Stimulated activated CD8-positive, alpha-beta memory T cell treated with anti-CD3 and anti-CD28 coated beads, Interleukin-15, amount 100 ng/mL, for 1 hour (primary cell): ENCODE measurements at places on chromosomes 12 and 14.

DNA sequence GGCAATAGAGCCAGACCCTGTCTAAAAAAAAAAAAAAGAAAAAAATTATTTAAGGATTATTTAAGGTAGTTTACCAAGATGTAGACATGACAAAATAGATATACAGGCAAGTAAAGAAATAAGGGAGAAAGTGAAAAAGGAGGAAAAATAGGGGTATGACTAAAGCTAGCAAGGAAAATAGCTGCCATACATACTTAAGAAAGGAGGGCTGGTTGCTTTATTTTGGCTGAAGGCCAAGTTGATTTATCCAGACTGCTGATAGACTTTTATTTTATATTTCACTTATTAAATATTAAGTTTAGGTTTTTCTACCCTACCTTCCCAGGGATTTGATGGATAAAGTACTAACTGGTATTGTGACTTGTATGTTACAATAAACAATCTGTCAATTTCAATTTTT lies 8.3 kb upstream of the AEBP2 start:
- DNase-seq = no peak

GRCh38 chr14:89911010-89911919 lies 43.3 kb downstream of the EFCAB11 start:
- no peak for DNase-seq

GRCh38 chr14:89267163-89267562 lies 149.9 kb downstream of the FOXN3 start:
- DNase-seq = no peak

GRCh38 chr14:66405158-66405557 lies 81.0 kb upstream of the CCDC196 start:
- DNase-seq = no peak

DNA sequence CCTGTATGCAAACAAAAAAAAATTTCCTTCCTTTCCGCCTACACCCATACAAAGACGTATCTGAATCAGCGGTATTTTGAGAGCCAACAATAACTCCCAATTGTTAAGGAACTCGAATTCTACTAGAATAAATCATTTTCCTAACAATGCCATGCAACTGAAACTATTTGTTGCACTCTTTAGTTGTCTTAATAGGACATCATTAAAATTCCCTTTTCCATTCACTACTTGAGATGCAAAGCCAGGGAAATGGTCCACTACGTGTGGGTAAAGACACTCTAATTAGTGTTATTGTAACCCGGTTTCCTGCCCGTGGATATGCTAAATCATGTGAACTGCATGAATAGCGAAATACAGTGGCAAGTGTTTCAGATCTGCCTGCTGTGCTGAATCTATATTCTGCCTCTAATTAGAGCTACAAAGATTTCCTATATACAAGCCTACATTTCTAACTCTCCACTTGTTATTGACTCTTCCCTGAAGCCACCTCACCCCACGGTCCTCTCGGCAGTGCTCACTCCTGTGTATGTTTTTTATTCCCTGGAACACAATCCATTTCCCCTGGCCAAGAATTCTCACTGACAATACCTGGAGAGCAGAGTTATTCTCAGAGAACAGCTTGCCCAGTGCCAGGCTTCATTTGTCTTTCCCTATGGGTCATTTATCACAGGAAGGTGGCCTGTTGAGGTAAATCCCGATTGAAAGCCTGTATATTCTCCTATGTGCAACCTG lies 168.3 kb downstream of the PAWR start:
- DNase-seq = no peak
